Activated naive CD4-positive, alpha-beta T cell treated with anti-CD3 and anti-CD28 coated beads for 36 hours (primary cell): ENCODE measurements at places on chromosomes 16 and 17.

DNA sequence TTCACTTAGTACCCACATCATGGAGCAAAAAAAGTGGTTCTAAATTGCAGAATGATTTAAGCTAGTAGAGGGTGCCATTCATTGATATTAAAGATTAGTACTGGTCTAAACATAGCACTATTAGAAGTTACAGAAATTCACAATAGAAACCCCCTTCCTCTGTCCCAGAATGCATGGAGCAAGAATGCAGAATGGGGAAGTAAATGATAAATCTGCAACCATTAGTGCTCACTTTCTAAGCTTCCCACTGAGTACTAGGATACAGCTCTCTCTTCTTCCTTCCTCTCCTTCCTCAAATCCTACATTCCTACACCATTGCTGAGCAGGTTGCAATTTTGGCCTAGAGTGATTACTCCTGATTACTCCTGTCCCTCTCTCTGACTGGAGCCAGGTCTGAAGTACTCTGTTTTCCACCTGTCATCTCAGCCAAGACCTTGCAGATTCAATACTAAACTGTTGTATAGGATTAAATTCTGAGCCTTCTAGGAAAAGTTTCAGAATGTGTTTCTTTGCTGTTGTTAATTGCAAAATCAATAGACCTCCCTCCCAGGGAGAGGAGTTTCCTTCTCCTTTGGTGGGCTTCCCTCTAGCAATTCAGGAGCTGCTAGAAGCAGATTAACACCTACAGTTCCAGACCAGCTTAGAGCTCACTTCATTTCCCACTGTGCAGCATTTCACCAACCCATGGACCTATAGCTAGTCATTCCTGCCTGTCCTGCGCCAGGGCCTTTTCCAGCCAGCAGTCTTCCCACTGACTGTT lies 165.5 kb upstream of the TBX2 start:
- no peak for DNase-seq

DNA sequence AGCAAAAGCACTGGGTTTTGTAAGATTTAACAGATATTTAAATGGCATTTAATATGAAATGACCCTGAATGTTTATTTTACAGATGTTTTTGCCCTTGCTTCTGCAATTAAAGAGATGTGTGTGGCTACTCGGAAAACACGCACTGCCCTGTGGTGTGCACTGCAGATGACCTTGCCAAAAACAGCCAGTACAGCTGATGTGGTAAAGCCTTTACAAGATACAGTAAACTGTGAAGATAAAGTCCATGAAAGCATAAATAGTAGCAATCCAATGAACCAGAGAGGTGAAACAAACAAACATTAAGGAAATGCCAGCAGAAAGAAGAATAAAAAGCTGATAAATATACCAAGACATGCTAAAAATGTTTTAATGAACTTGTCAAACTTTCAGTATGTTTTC lies 15.7 kb downstream of the CCDC43 start:
- no peak for DNase-seq

DNA sequence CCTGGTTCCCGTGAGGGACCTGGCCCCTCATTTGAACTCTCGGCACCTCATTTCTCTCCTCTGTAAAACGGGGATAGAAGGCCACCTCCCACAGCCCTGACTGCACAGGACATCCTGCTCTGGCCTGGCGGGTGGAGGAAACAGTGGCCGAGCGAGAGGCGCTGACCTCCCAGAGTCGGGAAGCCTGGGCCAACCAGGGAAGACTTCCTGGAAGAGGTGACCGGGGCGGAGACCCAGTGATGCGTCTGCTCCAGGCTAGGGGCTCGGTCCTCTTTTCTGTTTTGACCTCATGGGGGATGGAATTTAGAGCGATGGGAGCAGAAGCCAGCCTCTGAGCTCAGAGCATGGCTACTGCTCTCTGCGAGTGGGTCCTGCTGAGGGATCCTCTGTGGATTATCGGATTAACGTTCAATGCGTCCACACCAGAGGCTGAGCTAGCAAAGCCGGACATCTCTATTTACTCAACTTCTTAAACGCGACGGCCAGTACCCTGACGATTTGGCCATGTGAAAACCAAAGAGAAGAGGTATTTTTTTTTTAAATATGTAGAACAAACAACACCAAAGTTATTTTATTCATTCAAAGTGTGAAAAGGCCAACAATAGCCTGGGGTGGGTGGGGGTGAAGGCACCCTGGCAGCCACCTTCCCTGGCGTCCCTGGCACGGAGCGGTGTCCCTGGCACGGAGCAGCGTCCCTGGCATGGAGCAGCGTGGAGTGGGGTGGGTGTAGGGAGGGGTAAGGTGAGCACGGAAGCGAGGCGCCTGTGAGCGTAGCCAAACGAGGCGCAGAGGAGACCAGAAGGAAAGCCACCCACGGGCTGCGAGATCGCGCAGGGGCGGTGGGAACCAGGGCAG lies 9.2 kb upstream of the MSLN start:
- no peak for DNase-seq

- DNase-seq: no peak
Measured at GRCh38 chr17:199806-200545, 18.5 kb upstream of the DOC2B start.

DNA sequence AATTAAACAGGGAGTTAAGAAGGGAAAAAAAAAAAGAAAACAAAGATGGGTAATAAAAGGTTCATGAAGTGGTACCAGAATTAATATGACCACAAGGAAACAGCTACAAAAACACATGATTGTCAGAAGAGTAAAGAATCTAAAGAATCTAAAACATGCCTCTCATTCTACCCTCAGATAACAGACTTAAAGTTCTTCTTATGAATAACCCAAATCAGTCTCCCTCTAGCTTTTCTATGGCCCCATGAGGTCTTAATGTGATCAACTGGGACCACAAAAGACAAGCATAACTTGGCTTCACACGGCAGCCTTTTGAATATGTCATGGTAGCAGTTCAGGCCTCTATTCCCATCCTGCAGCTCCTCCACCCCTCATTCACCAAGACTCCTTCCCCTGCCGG lies 6.9 kb downstream of the MYH10 start:
- no peak for DNase-seq

GRCh38 chr17:82436601-82437324 lies 13.8 kb downstream of the CYBC1 start:
- no peak for DNase-seq

- DNase-seq: no peak
Measured at GRCh38 chr17:13587487-13588338, 14.0 kb downstream of the HS3ST3A1 start.

DNA sequence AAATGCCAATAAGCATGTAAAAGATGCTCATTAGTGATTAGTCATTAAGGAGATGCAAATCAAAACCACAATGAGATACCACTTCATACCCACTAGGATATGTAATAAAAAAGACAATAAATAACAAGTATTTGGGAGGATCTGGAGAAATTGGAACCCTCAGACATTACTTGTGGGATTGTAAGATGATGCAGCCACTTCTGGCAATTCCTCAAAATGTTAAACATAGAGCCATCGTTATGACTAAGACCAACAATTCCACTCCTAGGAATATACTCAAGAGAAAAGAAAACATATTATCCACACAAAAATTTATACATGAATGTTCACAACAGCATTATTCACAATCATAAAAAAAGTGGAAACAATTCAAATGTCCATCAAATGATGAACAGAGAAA lies 336.2 kb upstream of the PMFBP1 start:
- no peak for DNase-seq

DNA sequence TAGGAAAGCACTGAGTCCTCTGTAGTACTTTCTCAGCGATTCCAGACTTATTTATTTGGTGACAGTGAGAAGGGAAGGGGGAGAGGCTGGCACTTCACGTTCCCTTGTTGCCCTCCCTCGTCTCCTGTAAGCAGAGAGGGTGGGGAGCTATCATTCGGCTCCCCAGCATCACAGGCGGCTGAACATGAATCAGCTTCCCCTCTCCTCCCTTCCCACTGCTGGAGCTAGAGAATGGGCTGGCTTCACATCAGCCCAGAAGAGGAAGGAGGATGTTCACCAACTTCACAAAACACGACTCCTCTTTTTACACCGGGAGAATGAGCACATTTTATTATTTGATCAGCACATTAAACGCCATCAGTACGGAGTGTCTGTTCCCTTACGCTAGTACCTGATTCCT lies 6.7 kb upstream of the CMIP start:
- no peak for DNase-seq

DNA sequence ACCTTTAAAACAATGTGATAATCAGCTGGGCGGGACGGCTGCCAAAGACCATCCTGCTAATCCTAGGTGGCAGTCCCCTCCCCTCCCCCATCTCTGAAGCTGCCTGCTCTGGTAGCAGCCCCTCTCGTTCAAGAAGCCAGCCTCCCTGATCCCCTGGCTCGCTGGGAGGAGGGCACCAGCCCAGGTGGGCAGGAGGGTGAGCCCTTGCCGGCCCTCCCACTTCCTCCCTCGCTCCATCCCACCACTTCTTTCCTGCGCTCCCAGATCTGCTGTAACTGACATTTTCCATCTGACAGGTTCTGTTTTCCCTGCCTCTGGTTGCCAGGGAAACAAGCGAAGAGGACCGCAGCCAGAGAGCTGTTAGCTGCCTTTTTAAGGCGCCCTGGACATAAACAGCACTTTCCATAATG lies 155.7 kb upstream of the TNRC6C start:
- no peak for DNase-seq

DNA sequence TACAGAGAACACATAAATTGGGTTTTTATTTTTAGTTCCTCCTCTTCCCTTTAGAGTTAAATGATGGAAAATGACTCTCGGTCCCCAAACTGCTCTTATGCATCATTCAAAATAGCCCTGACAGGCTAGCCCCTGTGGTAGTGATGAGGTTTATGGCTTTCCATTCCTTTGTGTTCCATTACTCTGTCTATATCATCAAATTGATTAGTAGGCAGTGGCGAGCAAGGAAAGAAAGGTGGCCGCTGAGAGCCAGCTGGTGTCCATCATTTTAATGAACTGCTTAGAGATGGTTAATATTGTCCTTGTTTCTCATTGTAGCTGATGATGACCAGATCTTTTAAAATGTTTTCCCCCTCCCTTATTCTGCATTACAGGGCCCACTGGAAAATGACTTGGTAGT lies 179.5 kb downstream of the PHKB start:
- DNase-seq: no peak

DNA sequence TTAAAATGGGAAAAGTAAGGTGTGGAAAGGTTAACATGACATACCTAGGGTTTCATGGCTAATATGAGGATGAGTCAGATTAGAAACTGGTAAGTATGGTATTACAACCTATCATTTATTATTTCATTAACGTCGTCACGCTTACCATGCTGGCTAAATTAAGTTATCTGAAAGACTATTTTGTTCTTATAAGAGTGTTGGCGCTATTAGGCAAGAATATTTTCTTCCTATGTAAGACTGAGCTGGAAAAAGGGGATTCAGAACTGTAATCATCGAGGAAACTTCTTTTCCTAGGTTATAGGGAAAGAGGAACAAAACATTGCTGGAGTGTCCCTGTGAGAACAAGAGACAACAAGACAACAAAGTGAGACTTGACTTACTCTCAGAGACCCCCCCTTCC lies 440.8 kb downstream of the KCNJ2 start:
- DNase-seq: no peak

DNA sequence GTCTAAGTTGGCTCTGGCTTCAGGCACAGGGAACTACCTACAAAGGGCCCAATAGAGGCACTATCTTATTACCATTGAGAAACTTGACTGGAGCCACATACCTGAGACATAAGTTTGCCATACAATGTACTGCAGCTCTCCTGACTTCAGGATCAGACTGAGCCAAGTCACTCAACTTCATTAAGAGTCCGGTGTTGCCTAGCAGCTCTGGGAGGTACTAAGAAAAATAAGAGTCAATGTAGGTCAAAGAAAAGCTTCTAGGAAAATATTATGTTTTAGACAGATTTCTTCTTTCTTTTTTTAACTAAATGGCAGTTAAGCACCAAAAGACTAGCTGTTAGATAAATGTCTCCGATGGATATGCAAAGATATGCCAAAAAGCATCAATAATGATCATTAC lies 5.7 kb downstream of the HEATR6 start:
- DNase-seq: no peak

DNA sequence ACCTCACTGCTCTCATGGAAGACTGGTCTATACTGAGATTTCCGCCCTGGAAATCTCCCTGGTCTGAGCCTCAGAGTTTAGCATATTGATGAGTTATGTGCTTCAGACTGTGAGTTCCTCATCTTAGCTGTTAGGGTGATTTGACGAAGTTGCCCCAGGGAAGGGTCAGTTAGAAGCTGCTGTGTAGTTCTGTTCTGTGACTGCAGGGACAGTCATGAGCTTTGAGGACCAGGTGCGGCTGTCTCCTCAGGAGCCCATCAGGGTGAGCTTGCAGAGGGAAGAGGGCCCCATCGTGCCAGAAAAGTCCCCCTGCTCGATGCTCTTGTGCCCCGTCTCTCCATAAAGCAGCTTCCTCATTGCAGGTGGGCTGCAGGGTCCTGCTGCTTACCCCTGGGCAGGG lies 28.3 kb upstream of the IL17C start:
- DNase-seq: no peak

DNA sequence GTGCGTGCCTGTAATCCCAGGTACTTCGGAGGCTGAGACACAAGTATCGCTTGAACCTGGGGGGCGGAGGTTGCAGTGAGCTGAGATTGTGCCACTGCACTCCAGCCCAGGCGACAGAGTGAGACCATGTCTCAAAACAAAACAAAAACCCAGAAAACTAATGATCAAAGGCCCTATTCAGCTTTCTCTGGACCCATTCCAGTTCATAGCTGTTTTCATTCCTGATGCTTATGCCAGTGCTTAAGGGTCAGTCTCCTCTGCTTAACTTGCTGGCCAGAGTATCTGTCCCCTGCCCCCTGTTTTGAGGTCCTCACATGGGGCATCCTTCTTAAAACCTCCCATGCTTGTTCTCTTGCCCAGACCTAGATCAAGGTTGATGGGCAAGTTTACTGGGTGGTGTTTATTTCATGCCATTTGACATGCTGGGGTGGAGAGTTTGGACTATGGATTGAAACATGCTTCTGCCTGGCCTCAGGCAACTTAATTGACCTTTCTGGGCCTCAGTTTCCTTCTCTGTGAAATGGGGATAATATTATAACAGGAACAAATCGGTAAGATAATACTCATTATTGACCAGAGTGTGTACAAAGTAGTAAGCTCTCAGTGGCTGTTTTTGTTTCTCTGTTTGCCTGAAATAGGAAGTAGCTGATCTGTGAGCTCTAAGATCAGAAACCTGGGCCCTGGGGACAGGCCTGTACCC lies 369.8 kb downstream of the CPPED1 start:
- DNase-seq: no peak
